LoVo (cell line): ENCODE measurements at places on chromosomes 6 and 20.

DNA sequence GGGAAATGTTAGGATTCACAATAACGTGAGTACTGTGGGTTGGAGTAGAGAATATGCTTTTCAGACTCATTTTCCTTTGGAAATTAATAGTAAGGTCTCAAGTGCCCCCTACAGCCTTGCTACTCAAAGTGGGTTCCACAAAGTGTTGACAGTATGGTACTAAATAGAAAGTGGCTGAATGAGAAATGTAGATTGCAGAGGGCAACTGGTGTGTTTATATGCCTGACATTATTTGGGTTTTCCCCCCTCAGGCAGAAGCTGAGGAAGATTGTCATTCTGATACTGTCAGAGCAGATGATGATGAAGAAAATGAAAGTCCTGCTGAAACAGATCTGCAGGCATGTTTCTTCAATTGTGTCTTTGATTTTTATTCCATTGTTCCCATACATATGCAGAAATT, 5.6 kb downstream of the FBXO9 start:
- DNase-seq, result no peak

GRCh38 chr20:44198872-44199271, 11.7 kb downstream of the OSER1 start:
- DNase-seq, result no peak

- DNase-seq, result no peak
Observed at GRCh38 chr6:15389765-15390723, 144.2 kb downstream of the JARID2 start.

DNA sequence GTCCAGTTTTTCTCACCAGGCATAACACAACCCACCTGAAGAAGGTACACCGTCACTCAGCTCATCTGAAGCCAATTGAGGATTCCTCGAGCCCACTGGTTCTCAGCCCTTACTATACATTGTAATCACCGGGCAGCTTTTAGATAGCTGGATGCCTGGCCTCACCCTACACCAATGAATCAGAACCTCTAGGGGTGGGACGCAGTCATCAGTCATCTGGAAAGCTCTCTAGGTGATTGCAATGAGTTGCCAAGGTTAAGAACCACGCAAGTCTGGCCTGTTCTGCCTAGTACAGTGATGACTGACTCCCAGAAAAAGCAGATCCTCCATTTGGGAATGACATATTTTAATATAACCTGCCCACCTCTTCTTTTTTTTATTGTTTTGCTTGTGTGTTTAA, 41.1 kb downstream of the MC3R start:
- no peak for DNase-seq

DNA sequence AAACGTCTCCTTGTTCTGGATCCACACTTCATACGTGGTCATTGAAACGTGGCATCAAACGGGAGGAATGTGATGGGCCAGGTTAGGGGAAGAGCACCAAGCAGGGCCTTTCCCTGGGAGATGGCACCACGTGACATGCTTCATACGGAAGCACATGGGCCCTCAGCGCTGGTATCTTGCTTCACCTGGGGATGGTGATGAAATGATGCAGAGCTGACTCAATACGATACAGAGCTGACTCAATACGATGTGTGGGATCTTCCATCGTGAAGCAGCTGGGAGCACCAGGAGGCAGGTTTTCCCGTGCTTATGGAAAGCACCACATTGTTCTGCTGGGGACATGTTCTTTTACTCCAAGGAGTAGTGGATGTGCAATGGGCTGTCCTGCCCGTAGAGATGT, 22.5 kb upstream of the TAGAP start:
- DNase-seq, result no peak

GRCh38 chr6:44730771-44731391, 343.4 kb downstream of the CDC5L start:
- DNase-seq, result peak; percentile 61

DNA sequence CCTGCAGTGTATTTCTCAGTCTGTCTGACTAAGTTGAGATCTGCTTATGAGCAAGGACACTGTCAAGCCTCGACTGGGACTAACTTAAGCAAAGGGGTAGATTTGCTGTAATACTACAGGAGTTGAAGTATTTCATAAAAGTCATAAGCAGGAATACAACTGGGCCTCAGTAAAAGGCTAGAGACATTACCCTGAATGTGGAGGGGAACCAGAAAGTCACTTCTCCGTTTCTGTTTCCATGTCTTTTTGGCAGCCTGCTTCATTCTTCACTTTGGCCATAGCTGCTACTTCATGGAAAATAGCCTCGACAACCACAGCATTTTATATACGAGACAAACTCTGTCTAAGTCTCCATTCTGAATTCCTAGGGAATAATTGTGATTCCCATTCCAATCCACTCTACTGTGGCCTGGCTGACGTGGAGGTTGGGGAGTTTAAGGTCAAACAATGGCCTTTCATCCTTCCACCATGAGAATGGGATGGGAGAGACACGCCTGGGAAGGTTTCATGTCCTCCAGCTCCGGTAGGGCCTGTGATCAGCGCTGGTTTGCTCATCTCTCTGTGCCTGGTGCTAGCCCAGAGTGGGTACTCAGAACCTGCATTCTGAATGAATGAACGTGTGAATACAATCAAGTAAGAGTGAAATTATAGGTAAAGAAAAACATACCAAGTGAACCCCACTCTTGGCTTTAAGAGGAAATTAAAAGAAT, 37.1 kb upstream of the DUSP22 start:
- no peak for DNase-seq

GRCh38 chr6:13524801-13525508, 37.6 kb upstream of the GFOD1 start:
- no peak for DNase-seq

DNA sequence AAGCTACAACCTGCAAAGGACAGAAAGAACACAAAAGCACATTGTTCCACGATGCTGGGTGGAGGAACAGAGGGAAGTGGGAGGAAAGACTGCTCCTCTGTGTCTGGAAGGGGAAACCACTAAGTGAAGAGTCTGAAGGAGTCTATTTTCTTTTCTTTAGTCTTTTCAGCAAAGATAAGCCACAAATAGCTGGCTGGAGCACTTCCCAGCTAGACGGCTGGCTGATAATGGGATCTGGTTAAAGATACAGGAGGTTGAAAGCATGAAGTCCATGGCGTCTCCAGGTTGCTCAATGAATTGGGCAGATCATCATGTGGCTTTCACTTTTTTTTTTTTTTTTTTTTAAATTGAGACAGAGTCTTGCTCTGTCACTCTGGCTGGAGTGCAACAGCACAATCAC, 154.0 kb upstream of the KCNG1 start:
- no peak for DNase-seq

- DNase-seq, result no peak
Observed at GRCh38 chr6:137775227-137775626, 91.8 kb upstream of the TNFAIP3 start.
